ENCODE measurements at places on chromosomes 2 and 18. TPM values are rescaled to one million over a fixed set of nuclear protein-coding genes. Genes with fewer than 3 reads are reported as not detected.
A peak's percentile ranks its signal among the peaks of the same experiment; 100 is the strongest.

DNA sequence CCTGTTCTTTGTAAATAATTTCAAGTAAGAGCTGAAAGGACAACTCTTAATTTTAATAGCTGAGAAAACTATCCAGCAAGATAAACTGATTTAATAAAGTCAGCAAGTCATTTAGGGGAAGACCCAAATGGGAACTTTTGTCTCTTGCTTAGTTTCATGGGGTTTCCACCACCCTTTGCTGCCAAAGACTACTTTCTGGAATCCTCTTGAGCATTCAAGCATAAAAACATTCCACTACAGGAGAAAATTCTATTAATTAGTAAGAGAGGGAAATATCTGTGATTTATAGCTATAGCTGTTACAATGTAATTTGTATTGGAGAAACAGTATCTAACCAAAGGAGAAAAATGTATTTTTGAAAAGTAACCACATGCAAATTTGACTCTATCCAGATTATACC is 20.6 kb downstream of the EFEMP1 start:
- DNase-seq: no peak

GRCh38 chr2:195842932-195843331 is 185.9 kb downstream of the SLC39A10 start:
- DNase-seq: no peak

- DNase-seq: no peak
Observed at GRCh38 chr2:219186754-219187456, 8.8 kb downstream of the RETREG2 start.

DNA sequence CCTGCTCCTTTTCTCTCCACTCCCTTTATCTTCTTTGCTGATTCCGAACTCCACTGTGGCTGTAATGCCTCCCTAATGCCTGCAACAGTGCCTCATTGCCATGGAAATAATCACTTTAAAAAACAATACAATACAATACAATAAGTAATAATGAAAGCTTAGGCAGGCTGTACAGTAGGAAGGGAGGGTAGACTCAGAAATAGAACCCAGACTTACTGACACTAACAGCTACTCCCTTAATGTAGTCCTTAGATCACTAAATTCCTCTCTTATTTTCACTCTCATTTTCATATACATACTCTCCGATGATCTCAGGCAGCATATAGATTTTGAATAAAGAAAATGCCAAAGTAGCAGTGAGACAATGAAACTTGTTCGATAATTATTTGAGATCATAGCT is 70.2 kb downstream of the DLGAP1 start:
- DNase-seq: no peak

GRCh38 chr2:231691251-231691772 is 17.0 kb upstream of the PTMA start:
- DNase-seq: no peak

DNA sequence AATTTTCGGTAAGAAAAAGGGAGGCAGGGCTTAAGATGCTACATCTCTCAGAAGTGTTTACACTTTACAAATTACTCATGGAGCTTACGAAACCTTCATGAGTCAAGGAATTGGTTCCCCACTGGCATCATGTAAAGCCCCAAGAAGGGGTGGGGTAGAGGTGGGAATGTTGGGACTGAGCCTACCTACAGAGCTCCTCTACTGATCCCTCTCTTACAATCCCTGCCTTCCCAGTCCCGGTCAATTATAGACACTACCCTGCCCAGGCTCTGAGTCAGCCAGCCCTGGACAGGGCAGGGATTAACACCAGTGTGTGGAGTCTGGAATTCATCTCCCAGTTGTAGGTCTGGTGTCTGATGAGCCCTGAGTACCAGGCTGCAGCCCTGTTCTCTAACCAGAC is 248.9 kb downstream of the PAX3 start:
- DNase-seq: peak; percentile 10

DNA sequence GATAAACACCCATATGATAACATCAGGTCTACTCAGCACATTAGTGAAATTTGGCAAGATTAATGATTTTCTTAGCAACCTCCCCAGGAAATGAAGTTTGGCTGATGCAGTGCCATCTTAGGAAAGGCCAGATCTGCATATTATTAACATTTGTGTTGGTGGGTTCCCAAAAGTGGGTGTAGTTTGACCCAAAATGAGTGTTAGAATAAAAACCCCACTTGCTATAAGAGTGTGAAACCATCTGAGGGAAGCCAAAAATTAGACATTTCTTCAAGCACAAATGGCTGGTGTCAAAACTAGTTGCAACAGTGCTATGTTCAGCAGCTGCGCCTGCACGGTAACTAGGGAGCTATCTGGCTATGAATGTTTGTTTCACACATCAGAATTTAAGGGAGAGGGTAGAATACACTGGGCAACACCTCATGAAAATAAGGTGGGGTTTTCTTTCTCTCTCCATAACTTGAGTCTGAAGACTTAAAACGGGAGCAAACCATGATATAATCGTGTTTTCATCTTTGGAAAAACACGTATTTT is 15.9 kb upstream of the CSRNP3 start:
- DNase-seq: no peak

The ERBB4 gene
- total RNA-seq: 0.79 TPM

The CCDC178 gene
- not detected for total RNA-seq

The BMP10 gene
- total RNA-seq: 0.46 TPM

The C2orf66 gene
- total RNA-seq: 0.26 TPM

All from A172 (cell line).